ENCODE measurements at places on chromosomes 6 and 20.

- no peak for DNase-seq
Measured at GRCh38 chr20:3250091-3250504, 11.1 kb upstream of the SLC4A11 start.

- DNase-seq, result no peak
Measured at GRCh38 chr6:122758927-122759334, 20.6 kb upstream of the FABP7 start.

- no peak for DNase-seq
Measured at GRCh38 chr6:157713451-157714152, 109.4 kb upstream of the SNX9 start.

DNA sequence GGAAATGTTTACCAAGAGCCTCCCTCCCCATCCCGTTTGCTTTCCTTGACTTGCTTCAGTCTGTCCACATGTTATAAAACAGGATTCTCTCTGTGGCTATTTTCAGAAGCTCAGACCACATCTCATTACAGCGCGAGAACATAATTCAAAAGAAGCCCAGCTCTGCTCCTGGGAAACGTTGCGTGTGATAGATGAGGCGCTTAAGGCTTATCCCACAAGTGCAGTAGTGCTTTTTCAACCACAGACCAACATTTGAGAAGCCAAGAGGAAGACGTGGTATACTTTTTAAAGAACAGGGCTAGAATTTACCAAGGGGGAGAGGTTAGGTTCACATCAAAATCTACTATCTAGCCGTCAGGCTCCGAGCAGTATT lies 239.5 kb downstream of the SLC24A3 start:
- no peak for DNase-seq

GRCh38 chr6:131861381-131861780 lies 53.6 kb downstream of the ENPP1 start:
- no peak for DNase-seq

DNA sequence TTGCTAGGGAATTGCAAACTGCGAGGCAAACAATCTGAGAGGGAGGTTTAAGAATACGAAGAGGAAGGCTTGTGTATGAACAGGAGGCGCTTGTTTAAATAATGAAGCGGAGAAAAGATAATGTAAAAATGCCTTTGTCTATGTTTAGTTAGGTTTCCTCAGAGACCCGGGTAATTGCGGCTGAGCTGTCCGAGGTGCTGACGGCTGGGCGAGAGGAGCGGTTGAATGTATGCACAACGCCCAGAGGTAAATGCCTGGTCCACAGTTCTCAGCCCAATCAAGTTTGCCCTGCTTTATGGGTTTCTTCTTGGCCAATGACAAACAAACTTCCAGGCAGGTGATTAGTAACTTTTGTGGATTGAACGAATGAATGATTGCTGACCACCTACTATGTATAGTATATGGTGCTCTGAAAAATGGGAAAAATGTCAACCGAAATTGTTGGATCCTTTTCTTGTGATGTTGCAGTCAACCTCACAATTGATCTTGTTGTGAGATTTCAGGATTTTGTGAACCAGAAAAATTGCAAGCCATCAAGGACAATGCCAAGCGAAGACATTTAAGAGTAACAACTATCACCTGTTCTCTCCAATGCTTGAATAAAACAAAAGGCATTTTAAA lies 38.3 kb upstream of the SLC32A1 start:
- DNase-seq, result peak; percentile 22

DNA sequence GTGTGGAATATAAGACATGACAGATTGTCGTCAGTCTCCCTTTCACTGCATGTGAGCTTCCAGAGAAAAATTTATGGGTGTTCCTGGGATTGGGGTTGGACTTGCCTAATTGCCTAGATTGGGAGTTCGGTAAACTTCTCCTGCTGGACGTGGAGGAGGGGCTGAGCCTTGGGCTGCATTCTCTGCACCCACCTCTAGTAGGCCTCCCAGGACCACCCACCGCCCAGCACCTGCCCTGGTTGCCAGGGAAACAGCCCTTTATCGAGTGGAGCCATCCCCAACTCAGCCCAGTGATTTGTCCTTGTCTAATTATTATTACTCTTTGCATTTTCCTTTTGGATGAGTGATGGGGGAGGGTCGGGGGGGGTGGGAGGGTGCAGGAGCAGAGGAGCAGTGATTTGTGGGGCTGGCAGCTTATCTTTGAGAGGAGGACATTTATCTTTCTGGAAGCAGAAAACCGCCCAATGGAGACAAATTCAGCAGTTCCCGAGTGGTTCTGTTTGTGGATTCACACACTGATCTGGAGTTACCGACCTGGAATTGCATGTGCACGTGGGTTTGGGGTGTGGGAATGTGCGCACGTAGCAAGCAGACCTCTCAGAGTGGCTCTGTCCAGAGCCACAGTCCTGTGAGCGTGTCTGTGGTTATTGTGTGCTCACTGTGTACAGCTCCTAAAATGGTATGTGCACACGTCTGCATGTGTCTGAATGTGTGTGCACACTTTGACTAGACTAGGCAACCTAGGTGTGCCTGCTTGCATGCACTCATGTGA lies 104.5 kb downstream of the DHX35 start:
- no peak for DNase-seq

- no peak for DNase-seq
Measured at GRCh38 chr20:22689266-22689665, 104.9 kb upstream of the FOXA2 start.
